ENCODE measurements at places on chromosomes 2 and 18.

- no peak for DNase-seq
These were observed 63.9 kb upstream of the TUBA3E start for GRCh38 chr2:130261970-130262760.

- no peak for DNase-seq
These were observed 49.6 kb upstream of the SLC5A7 start for GRCh38 chr2:107936433-107937359.

- no peak for DNase-seq
These were observed 46.7 kb downstream of the LYPD1 start for GRCh38 chr2:132623096-132623839.

GRCh38 chr2:65349863-65350262, 82.5 kb downstream of the SPRED2 start:
- no peak for DNase-seq

- DNase-seq, result no peak
These were observed 53.9 kb downstream of the TMEM18 start for GRCh38 chr2:623130-623922.

Measured in SIG-M5 (cell line).